Vagina (tissue), 2 donors: ENCODE measurements at places on chromosomes 16 and 17. TPM values are rescaled to one million over a fixed set of nuclear protein-coding genes. Genes with fewer than 3 reads are reported as not detected.

DNA sequence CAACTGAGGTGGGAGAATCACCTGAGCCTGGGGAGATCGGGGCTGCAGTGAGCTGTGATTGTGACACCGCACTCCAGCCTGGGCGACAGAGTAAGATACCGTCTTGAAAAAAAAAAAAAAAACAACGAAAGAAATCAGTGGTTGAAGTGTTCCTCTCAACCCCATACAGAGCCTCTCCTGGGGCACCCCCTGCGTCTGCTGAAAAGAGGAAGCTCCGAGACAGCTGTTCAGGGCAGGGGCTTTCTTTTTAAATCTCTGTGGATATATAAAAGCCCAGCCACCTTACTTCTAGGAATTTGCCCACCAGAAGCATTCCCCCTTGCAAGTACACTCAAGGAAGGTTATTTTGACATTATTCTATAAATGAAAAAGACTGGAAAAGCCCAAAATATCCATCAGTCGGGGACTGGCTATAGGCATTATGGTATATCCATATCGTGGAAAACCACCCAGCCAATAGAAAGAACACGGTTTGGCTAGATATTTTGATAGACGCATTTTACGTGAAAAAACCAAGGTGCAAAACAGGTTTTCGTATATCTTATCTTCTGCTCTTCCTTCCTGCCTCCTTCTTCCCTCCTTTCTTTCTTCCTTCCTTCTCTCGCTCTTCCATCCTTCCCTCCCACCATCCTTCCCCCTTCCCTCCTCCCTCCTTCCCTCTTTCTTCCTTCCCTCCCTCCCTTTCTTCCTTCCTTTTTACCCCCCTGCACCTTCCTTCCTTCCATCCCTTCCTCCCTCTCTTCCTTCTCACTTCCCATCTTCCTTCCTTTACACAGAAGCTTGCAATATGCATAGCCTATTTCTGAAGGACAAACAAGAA lies 9.2 kb upstream of the CCL22 start:
- no peak for DNase-seq

GRCh38 chr16:68834550-68834949 lies 8.8 kb upstream of the TANGO6 start:
- no peak for DNase-seq

DNA sequence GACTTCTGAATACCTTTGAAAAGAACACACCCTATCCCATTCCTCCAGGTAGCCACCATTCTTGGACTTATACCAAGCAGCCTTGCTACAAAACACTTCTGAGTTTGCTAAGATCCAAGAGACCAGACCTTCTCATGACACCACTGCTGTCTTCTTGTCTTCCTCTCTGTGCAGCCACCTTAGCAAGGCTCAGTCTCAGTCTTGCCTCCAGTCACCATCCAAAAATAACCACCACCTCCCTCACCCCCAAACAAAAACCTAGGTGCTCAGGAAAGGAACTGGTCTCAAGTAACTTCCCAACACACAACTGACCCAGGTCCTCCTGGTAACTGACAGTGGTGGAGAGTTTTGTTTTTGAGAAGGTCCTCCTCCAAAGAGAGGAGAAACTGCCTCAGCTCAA lies 90.9 kb upstream of the CORO6 start:
- DNase-seq: no peak

FAM117A gene
- 15.7 TPM for total RNA-seq

DNA sequence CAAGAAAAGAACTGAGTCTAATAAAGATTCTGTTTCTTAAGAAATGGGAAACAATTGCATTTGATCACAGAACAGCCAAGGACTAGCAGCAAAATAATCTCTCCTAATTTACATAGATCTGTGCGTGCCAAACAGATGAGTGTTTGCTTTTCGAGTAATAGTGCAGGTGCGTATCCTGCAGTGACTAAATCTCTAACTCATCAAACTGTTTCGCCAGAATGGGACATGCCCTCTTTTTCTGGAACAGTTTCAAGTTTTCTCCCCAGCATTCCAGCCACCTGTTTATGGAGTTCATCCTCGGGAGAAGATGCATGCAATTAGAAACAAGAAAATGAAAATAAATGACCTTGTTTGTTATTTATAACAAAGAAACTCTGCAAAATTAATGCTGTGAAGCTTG lies 5.7 kb upstream of the TOX3 start:
- DNase-seq: no peak

GRCh38 chr16:49589544-49590031 lies 216.0 kb downstream of the C16orf78 start:
- DNase-seq: no peak
